ENCODE measurements at places on chromosomes 7 and 10.

DNA sequence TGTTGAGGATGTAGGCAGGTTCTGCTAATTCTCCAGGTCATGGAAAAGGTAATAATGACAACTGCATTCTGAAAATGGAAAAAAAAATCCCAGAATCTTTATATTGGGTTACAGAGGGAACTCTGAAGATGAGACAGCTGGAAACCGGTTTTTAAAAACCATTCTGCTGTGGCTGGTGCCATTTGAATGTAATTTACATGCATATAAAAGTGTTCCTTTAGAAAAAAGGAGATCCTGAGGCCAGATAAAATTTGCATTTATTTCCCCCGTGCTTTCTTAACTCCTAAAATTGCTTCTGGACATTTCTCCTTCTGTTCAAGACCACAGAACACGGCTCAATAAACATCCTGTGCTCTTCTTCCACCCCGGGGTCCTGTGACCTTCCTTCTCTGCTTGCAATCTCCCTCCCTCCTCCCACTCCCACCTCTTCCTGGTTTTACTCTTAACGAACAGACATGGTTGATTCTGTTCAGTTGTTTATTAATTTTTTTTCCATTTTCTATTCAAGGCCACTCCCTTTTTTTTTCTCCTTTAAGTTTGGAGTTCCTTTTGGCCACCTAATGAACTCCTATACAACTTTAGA lies 41.6 kb downstream of the SH2D4B start:
- no peak for DNase-seq

- no peak for DNase-seq
Observed at GRCh38 chr7:38502289-38502688, 128.9 kb downstream of the AMPH start.

DNA sequence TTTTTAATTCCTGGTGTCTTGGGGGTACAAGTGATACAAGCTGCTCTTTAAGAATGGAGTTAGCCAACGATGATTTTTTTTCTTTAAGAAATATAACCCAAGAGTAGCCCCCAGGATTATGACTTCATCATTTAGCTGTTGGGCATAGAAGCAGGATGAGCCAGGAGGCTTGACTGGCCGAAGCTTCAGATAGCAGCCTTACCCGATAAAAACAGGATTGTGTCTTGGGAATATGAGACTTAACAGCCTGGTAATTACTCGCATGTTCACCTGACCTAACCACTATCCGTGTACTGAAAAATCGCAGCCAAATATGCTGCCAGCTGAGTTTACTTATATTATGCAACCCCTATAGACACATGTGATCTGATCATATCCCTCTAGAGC lies 346.0 kb upstream of the BMPER start:
- no peak for DNase-seq

- DNase-seq = no peak
Observed at GRCh38 chr7:127928852-127929251, 102.4 kb downstream of the LRRC4 start.

DNA sequence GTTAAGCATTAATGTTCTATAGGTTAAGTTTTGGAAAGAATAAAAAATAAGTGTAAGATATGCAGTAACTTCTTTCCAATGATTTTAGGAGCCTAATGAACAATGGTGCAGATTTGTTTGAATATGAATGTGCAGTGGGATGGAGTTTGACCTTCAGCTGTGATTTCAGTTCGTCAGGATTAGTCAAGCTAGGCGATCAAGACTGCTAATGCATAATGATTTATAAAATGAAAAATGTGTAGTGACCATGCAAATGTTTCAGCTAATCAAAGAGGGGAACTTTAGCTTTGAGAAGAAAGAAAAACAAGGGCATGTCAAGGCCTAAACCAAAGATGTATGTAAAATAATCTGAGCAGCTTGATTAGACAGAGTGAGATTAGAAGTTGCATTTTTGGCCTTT lies 208.5 kb downstream of the FOXP2 start:
- peak; percentile 25 for DNase-seq

- DNase-seq = no peak
Observed at GRCh38 chr7:30249316-30249715, 35.1 kb upstream of the ZNRF2 start.

All from tongue (tissue), 3 donors.